ENCODE measurements at places on chromosomes 3 and 15.

DNA sequence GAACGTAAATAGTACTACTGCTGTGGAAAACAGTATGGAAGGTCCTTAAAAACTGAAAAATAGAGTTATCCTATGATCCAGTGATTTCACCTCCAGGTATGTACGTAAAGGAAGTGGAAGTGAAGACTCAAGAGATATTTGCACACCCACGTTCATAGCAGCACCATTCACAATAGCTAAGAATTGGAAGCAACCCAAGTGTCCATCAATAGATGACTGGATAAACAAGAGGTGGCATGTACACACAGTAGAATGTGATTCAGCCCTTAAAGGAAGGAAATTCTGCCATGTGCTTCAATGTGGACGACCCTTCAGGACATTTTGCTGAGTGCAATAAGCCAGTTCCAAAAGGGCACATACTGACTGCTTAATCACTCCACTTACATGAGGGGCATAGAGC lies 188.3 kb downstream of the APBA2 start:
- no peak for DNase-seq

DNA sequence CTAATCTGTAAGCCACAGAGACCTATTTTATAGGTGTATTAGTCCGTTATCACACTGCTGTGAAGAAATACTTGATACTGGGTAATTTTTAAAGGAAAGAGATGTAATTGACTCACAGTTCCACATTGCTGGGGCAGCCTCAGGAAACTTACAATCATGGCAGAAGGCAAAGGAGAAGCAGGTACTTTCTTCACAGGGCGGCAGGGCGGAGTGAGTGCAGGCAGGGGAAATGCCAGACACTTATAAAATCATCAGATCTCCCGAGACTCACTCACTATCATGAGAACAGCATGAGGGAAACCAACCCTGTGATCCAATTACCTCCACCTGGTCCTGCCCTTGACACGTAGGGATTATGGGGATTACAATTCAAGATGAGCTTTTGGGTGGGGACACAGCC lies 108.7 kb downstream of the GALK2 start:
- DNase-seq = no peak

- no peak for DNase-seq
These were observed 455.2 kb upstream of the ARPP21 start for GRCh38 chr3:35183927-35184675.

DNA sequence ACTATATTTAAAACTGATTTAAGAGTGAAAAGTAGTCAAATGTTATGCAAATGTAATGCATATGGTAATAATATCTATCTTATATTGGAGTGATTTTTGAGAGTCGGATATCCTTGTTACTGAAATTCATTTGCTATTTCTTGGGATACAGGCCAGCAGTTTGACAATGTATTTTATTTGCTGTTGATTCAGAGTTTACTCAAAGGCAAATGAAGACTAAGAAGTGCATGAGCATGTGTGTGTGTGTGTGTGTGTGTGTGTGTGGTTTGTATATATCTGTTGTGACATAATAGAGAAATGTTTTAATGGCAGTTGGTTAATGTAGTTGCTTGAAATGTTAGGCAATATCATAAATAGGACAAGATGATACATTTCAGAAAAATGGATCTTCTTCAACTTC lies 39.0 kb downstream of the UNC13C start:
- no peak for DNase-seq

DNA sequence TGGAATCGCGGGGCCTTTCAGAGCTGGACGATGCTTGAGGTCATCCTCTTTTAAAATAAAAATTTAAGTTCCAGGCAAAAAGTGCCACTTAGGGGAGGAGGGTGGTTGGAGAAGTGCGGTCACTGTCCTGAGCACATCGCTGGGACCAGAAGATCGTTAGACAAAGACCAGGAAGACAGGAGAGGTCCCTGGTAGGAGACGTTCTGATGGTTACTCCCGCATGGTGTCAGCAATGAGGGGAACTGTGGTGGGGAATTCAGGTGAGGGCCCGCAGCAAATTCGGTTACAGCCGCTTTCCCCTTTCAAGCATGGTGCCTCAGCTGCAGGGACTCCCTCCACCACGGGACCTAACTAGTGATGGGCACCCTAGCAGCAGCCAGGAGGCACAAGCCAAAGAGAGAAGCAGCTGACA lies 1.0 kb upstream of the ISY1 start:
- DNase-seq = no peak

- DNase-seq = no peak
These were observed 14.3 kb downstream of the BCL2L10 start for GRCh38 chr15:52098323-52098722.
